ENCODE measurements at places on chromosomes 2 and 18.
A peak's percentile ranks its signal among the peaks of the same experiment; 100 is the strongest.

- DNase-seq: no peak
These were observed 10.0 kb upstream of the ASAP2 start for GRCh38 chr2:9196637-9197036.

GRCh38 chr2:74199871-74200305 is 1.5 kb downstream of the MTHFD2 start:
- DNase-seq: no peak

DNA sequence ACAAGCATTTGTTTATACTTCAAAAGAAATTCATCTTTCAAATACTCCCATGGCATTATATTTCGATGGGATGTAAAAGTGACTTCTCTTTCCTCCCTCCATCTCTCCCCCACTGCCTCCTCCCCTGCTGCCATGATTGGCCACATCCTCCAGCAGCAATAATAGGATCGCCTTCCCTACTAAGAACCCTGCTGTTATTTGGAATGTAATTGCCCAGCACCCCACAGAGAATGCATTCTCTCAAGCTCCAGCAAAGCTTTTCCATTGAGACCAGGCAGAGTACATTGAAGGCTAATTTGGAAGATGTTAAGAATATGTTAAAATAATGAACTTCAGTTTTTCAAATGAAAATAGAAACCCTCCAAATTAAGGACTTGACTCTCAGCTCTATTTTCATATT is 375.4 kb upstream of the ACVR2A start:
- no peak for DNase-seq

GRCh38 chr2:234963773-234964615 is 12.2 kb downstream of the SH3BP4 start:
- peak; percentile 48 for DNase-seq

DNA sequence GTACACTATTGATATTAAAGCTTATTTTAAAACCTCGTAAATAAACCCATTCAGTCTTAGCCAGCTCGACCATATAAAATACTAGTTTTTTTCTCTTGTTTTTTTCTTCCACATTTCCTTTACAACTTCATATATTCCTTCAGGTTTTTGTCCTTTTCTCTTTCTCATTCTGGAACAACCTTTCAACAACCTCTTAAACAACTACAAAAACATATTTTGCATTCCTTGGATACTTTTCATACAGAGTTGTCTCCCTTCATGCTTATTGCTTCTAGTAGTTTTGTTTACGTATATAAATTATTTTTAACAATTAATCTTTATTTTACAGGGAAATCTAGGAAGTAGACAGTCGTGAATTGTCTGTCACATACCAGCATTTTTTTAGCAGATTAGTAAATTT is 41.2 kb downstream of the COMMD1 start:
- no peak for DNase-seq

- no peak for DNase-seq
These were observed 144.9 kb downstream of the ACOXL start for GRCh38 chr2:110877031-110877827.

DNA sequence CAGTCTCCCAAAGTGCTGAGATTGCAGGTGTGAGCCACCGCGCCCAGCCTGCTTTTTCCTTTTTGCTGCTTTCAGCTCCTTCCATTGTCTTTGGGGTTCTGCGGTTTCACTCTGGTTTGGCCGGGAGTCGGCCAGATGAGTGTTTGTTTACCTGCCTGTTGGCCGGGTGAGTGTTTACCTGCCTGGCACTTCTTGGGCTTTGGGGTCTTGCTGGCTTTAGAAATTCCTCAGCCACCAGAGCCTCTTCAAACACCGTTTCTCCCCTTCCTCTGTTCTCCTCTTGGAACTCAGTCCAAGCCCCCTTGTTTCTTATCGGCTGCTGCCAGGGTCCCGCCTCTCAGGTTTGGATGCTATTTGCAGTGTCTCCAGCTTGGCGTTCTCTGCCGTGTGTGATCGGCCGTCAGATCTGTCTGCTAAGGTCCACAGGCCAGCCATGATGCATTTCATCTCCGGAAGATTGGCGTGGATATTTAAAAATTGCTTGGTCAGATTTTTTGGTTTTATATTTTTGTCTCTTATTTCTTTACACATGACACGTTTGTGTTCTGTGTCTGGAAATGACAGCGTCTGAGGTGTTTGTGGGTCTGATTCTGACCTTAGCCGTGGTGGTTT is 14.2 kb upstream of the GAL3ST2 start:
- no peak for DNase-seq

DNA sequence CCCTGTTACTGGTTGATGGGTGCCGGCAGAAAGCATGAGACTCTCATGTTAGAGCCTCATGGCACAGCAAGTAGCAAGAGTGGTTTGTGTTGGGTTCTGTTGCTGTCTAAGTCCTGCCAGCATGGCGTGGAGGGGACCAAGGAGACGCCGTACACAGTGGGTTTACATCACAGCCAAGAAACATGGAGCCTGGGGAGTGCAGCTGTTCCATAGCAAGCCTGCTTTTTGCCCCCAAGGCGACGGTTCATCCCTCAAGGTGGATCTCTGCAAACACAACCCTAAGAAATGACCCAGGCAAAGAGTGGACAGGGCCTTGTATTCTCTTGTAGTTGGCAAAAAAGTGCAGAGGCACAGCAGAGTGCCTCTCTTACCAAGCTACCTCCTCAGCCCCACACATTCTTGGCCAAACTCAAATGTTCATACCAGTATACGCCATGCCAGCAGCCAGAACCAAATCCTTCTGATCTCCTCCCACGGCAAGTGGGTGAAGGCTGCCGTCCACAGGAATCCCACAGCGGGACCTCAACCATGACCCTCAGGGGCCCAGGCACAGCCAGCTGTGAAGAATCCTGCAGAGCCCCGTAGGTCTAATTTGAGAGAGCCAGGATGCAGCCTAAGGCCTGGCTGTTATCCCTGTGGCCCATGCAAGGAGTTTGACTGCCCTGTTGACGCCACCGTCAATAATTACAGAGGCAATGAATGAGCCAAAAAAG is 19.0 kb downstream of the SNED1 start:
- no peak for DNase-seq

All from fibroblast of the conjunctiva (primary cell).